ENCODE measurements at places on chromosomes 12 and 14. TPM values are rescaled to one million over a fixed set of nuclear protein-coding genes. Genes with fewer than 3 reads are reported as not detected.

GRCh38 chr12:95257541-95257940, 39.9 kb downstream of the VEZT start:
- no peak overlapping the region for H3K4me3 ChIP-seq
- no peak for DNase-seq
- peaks cover 55% of the 10 kb centered on the region for H3K36me3 ChIP-seq
- H3K4me1 ChIP-seq, result peaks cover 26% of the 10 kb centered on the region

GRCh38 chr12:10986812-10987211, at the start of gene TAS2R50:
TAS2R50 (minus strand) TSS chr12:10986912; CDS start chr12:10986860, 52 bp downstream.
- H3K27me3 ChIP-seq, result no peaks in the 10 kb centered on the region
- H3K36me3 ChIP-seq, result no peaks in the 10 kb centered on the region
- H3K4me1 ChIP-seq, result no peaks in the 10 kb centered on the region
- H3K4me3 ChIP-seq, result no peak within 1 kb of the TSS
- peak within 1 kb of the TSS; percentile 52 for H3K27ac ChIP-seq
- no peak for DNase-seq

DNA sequence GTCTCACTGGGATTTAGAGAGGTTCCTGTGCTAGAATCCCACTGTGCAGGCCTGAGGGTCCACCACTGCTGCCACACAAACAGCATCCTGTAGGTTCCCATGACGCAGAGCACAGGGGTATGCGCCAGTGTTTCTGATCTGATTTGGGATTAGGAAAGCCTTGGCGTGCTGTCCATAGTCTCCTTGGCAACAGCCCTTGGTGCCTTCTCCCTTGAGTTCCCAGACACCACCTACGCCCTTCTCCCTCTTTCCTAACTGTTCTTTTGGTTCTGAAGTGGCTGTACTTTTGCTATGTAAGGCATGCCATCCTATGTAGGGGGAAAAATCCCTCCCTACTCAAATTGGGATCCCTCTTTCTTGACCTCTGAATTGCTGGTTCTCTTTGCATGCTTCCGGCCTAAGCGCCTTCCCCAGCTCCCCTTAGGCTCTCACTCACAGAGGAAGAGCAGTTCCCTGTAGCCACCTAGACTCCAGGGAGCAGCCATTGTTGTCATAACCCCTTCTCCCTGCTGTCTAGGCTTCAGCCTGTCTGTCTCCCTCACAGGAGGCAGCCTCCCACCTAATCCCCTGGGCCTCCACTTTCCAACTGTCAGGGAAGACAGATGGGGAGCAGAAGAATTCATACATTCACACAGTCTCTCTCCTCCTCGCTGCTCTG, 14.8 kb upstream of the RIC8B start:
- H3K4me1 ChIP-seq, result peaks cover 7% of the 10 kb centered on the region
- no peak for DNase-seq
- no peaks in the 10 kb centered on the region for H3K27me3 ChIP-seq
- H3K27ac ChIP-seq, result no peak overlapping the region
- no peaks in the 10 kb centered on the region for H3K36me3 ChIP-seq
- no peak overlapping the region for H3K4me3 ChIP-seq

- H3K36me3 ChIP-seq, result peaks cover 46% of the 10 kb centered on the region
- H3K27me3 ChIP-seq, result no peaks in the 10 kb centered on the region
- no peak for DNase-seq
- no peak overlapping the region for H3K4me3 ChIP-seq
Measured at GRCh38 chr12:122842505-122843405, 7.5 kb downstream of the HIP1R start.

DNA sequence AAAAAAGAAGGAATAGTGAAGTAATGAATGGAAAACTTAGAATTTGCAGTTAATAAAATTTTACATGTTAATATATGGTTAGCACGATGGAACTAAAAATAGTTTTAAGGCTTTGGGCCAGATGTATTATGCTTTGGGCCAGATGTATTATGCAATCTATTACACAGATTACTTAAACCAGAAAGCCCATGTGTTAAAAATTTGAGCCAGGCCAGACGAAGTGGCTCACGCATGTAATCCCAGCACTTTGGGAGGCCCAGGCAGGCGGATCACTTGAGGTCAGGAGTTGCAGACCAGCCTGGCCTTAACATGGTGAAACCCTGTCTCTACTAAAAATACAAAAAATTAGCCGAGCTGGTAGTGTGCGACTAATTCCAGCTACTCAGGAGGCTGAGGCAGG, 17.2 kb downstream of the IFT81 start:
- no peak for DNase-seq
- H3K27ac ChIP-seq, result no peak overlapping the region
- H3K27me3 ChIP-seq, result no peaks in the 10 kb centered on the region
- peaks cover 5% of the 10 kb centered on the region for H3K36me3 ChIP-seq
- H3K4me3 ChIP-seq, result no peak overlapping the region

GRCh38 chr12:9796971-9797370, 30.3 kb upstream of the KLRF1 start:
- DNase-seq, result no peak
- no peak overlapping the region for H3K4me3 ChIP-seq
- no peak overlapping the region for H3K27ac ChIP-seq
- peaks cover 31% of the 10 kb centered on the region for H3K4me1 ChIP-seq

DNA sequence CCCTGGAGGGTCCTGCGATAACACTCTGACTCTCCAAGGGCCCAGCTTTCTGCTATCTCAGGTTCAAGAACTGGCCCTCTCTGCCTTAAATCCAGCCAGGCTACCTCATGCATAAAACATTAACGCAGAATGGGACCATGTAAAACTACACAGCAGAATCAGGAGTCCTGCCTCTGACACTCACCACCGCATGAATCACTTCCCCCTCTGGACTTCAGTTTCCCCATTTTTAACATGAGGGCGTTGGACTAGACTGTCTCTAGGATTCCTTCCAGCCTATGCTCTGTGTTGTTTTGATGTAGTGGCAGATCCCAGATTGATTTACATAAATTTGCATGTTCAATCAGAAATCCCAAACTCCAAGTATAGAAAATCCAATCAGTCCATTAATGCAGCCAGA, 3.3 kb downstream of the NCKAP5L start:
- H3K36me3 ChIP-seq, result peaks cover 18% of the 10 kb centered on the region
- H3K4me3 ChIP-seq, result no peak overlapping the region
- H3K27me3 ChIP-seq, result no peaks in the 10 kb centered on the region
- peaks cover 12% of the 10 kb centered on the region for H3K4me1 ChIP-seq

DNA sequence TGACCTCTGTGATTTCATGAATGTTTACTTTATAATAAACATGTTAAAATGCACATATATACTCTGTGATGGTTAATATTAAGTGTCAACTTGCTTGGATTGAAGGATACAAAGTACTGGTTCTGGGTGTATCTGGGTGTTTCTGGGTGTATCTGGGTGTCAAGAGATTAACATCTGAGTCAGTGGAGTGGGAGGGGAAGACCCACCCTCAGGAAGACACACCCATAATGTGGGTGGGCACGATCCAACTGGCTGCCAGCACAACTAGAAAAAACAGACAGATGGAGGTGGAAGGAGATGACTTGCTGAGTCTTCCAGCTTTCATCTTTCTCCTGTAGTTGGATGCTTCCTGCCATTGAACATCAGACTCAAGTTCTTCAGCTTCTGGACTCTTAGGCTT, 11.9 kb downstream of the NUP37 start:
- H3K4me3 ChIP-seq, result no peak overlapping the region
- H3K4me1 ChIP-seq, result no peaks in the 10 kb centered on the region
- no peaks in the 10 kb centered on the region for H3K27me3 ChIP-seq
- no peak for DNase-seq
- peaks cover 34% of the 10 kb centered on the region for H3K36me3 ChIP-seq

- H3K27ac ChIP-seq, result no peak overlapping the region
- no peaks in the 10 kb centered on the region for H3K4me1 ChIP-seq
- H3K27me3 ChIP-seq, result no peaks in the 10 kb centered on the region
Measured at GRCh38 chr12:84741031-84741430, 171.6 kb downstream of the SLC6A15 start.

DNA sequence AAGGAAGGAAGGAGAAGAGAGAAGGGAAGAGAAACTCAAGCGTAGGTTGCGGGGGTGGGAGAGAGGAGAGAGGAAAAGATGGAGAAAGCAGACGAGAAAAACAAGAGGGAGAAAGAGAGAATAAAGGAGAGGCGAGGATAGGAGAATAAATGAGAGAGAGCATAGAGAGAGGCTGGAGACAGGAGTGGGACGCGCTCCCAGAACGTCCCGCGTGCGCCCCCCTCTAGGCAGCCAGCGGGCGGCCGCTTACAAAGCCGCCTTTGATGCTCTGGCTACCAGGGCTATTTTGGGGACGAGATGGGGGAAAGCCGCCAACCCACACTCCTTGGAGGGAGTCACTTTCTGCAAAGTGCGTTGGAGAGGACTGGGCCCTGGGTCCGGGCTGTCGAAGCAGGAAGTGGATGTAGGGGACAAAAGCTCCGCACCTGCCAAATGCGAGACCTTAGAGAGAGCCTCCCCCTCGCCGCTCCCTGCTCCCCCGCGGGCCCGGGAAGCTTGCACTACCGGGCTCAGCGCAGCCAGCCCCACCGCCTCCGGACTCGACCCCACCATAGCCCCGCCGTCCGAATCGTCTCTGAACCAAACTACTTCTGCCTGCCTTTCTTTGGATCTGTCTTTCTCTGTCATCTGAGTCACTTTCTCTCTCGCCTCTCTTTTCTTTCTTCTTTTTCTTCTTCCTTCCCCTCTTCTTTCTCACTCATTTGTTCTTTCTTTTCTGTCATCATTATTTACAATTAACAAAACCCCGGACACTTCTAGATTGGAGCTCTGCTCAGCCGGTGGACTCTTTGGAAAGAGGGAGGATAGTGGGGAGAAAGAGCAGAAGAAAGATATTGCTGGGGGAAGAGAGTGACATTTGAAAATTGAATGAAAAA, 8.0 kb downstream of the ASCL1 start:
- H3K27me3 ChIP-seq, result peaks cover 83% of the 10 kb centered on the region
- H3K27ac ChIP-seq, result no peak overlapping the region
- peaks cover 9% of the 10 kb centered on the region for H3K4me1 ChIP-seq
- H3K4me3 ChIP-seq, result no peak overlapping the region
- DNase-seq, result no peak

DNA sequence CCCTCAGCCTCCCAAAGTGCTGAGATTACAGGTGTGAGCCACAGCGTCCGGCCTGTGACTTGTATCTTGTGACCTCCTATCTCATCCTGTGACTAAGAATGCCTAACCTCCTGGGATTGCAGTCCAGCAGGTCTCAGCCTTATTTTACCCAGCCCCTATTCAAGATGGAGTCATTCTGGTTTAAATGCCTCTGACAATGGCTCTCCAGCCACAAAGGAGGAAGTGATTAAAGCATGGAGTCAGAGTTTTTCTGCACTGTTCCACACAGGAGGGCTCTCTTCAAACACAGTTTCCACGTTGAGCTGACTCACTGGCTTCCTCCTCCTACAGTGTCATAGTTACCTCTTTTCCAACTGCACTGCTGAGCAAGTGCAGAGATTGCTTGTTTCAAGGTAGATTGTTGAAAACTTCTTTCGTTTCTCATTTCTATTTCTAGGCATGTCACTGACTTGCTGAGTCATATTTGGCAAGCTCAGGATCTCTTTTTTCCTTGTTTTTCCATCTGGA, 383.8 kb downstream of the PCNX1 start:
- no peaks in the 10 kb centered on the region for H3K36me3 ChIP-seq
- H3K27ac ChIP-seq, result peak overlapping the region; percentile 50
- DNase-seq, result peak; percentile 15
- H3K4me3 ChIP-seq, result no peak overlapping the region

DNA sequence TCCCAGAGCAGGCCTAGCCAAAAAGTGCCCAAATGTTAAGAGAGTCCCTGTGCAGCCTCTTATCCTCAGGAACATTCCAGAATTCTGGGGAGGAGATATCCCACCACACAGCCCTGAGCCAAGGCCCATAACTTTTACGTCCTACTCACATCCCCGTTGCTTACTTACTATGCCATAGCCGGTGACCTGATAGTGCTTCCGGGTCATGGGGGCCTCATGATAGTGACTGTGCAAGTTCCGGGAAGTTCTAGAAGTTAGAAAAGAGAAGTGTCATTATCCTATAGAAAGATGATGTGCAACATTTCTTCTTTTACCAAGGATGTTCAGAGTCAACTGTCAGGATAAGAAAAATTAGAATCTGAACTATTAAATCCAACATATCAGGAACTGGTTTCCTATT, 15.6 kb upstream of the NGB start:
- no peaks in the 10 kb centered on the region for H3K4me1 ChIP-seq
- no peak for DNase-seq
- H3K36me3 ChIP-seq, result no peaks in the 10 kb centered on the region
- H3K4me3 ChIP-seq, result no peak overlapping the region

GRCh38 chr12:109160433-109160832, 44.0 kb downstream of the ACACB start:
- H3K36me3 ChIP-seq, result peaks cover under 1% of the 10 kb centered on the region
- H3K27ac ChIP-seq, result no peak overlapping the region
- no peak overlapping the region for H3K4me3 ChIP-seq
- DNase-seq, result no peak

GRCh38 chr12:4323396-4323795, 2.4 kb downstream of the TIGAR start:
- no peak overlapping the region for H3K27ac ChIP-seq
- H3K27me3 ChIP-seq, result no peaks in the 10 kb centered on the region
- H3K4me3 ChIP-seq, result no peak overlapping the region
- no peak for DNase-seq
- peaks cover 11% of the 10 kb centered on the region for H3K4me1 ChIP-seq
- peaks cover 28% of the 10 kb centered on the region for H3K36me3 ChIP-seq

GRCh38 chr12:2668816-2669215, 126.0 kb upstream of the FKBP4 start:
- no peaks in the 10 kb centered on the region for H3K4me1 ChIP-seq
- no peaks in the 10 kb centered on the region for H3K36me3 ChIP-seq

DNA sequence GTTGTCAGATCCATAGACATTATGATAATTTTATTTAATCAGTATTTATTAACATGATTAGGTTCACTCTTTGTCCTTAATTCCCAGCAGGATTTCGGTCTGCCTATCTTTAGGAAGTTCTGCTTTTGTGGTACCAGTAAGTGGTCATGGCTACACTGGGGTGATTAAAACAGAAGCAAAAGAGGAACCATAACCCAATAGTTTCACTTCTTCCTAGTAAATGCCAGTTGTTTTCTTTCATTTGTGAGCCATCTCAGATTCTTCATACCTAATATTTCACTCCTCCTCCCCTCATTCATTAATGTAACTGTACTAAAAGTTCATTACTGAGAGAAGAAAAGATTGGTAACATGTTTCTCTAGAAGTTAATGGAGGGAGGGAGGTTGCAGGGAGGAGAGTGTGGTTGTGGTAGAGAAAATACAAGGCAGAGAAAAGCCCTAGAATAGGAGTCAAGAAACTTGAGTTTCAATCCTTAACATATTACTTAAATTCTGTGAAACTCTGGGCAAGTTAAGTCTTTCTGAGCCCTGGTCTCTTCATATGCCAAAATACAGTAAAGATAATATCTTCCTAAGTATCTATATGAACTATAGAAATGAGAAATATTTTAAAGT, 101.2 kb downstream of the PEBP1 start:
- peaks cover 14% of the 10 kb centered on the region for H3K4me1 ChIP-seq
- DNase-seq, result no peak
- no peaks in the 10 kb centered on the region for H3K36me3 ChIP-seq

- H3K36me3 ChIP-seq, result no peaks in the 10 kb centered on the region
- no peaks in the 10 kb centered on the region for H3K4me1 ChIP-seq
- peaks cover 15% of the 10 kb centered on the region for H3K27me3 ChIP-seq
- no peak for DNase-seq
- H3K27ac ChIP-seq, result no peak overlapping the region
- no peak overlapping the region for H3K4me3 ChIP-seq
Measured at GRCh38 chr12:96177013-96177412, 17.2 kb upstream of the ELK3 start.

The VEZT gene
- total RNA-seq, result 160 TPM

The INHBC gene
- total RNA-seq, result not detected

The TMEM52B gene
- total RNA-seq, result not detected

The SCNN1A gene
- total RNA-seq, result 36.5 TPM

The INSM2 gene
- not detected for total RNA-seq

The CCDC177 gene
- total RNA-seq, result not detected

The ZNF891 gene
- 4.8 TPM for total RNA-seq

The ALX1 gene
- total RNA-seq, result 2.9 TPM

The SLCO1B1 gene
- total RNA-seq, result 1.4 TPM
